ENCODE measurements at places on chromosomes 4 and X. TPM values are rescaled to one million over a fixed set of nuclear protein-coding genes. Genes with fewer than 3 reads are reported as not detected.

NUP62CL gene
- total RNA-seq = not detected

PLS3 gene
- total RNA-seq = 110 TPM

MAP7D2 gene
- not detected for total RNA-seq

CTAG1A gene
- 312 TPM for total RNA-seq

XIAP gene
- total RNA-seq = 28.8 TPM

TKTL2 gene
- not detected for total RNA-seq

GNL3L gene
- 52.9 TPM for total RNA-seq

ALAS2 gene
- total RNA-seq = not detected

CLTRN gene
- total RNA-seq = not detected

PPEF1 gene
- not detected for total RNA-seq

TRIM2 gene
- 28.0 TPM for total RNA-seq

MND1 gene
- 18.8 TPM for total RNA-seq

STAG2 gene
- total RNA-seq = 68.5 TPM

HSPA4L gene
- 8.8 TPM for total RNA-seq

FGF5 gene
- total RNA-seq = 2.7 TPM

NAP1L2 gene
- 0.80 TPM for total RNA-seq

SLITRK4 gene
- not detected for total RNA-seq

Data from HT1080 (cell line).